ENCODE measurements at places on chromosomes 6 and 20.
A peak's percentile ranks its signal among the peaks of the same experiment; 100 is the strongest.

DNA sequence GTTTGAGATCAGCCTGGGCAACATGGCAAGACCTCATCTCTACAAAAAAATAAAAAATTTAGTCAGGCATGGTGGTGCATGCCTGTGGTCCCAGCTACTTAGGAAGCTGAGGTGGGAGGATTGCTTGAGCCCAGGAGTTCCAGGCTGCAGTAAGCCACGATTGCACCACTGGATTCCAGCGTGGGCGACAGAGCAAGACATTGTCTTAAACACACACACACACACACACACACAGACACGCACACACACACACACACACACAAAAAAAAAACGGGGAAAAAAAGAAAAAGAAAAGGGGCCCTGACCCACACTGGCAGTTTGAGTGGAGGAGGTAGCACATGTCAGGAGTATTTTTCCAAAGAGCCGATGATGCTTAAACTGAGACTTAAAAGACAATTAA, 122.2 kb downstream of the AFG1L start:
- no peaks in the 10 kb centered on the region for H3K4me1 ChIP-seq
- DNase-seq: no peak
- H3K36me3 ChIP-seq: no peaks in the 10 kb centered on the region
- no peak overlapping the region for H3K4me3 ChIP-seq
- no peak overlapping the region for H3K27ac ChIP-seq
- no peaks in the 10 kb centered on the region for H3K27me3 ChIP-seq

DNA sequence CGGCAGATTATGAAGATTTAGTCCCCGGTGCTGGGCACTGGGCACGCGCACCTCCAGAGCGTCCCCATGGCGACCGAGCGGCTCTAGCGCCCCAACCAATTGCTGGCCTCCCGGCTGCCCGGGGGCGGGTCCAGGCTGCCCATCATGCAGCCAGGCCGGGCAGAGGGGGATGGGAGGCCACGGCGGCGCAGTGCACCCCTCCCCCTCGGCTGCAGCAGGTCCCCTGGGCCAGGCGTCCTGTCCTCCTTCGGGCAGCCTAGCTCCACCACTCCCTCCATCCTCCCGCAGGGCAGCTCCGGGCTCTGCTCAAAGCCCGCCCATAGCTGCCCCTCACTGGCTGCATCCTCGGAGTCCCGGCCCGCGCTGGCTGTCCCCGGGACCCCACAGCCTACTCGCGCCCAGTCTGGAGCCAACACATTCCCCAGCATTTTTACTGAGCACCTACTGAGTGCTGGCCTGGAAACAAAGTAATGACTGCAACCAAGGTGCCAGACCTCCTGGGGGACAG, 99.4 kb downstream of the ASXL1 start:
- H3K4me1 ChIP-seq: peaks cover 13% of the 10 kb centered on the region
- H3K36me3 ChIP-seq: no peaks in the 10 kb centered on the region
- H3K27ac ChIP-seq: peak overlapping the region; percentile 45
- peak overlapping the region; percentile 42 for H3K4me3 ChIP-seq
- H3K27me3 ChIP-seq: no peaks in the 10 kb centered on the region

DNA sequence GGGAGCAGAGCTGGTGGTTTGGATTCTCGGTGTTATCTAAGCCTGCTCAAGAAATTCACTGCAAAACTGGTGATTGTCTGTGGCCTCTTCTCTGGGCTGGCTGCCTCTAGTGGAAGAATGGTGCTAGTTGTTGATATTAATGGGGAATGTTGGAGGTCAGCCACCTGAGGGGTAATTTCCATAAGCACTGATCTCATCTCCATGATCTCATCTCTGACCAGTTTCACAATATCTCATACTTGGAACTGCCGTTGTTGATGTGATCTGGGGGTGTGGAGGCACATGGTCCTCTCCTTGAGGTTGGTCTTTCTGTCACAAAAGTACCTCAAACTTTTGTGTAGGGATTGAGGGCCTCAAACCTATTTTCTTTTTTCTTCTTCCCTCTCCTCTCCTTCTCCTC, 102.6 kb downstream of the CD109 start:
- H3K27me3 ChIP-seq: no peaks in the 10 kb centered on the region
- DNase-seq: no peak
- no peaks in the 10 kb centered on the region for H3K4me1 ChIP-seq
- no peak overlapping the region for H3K4me3 ChIP-seq

DNA sequence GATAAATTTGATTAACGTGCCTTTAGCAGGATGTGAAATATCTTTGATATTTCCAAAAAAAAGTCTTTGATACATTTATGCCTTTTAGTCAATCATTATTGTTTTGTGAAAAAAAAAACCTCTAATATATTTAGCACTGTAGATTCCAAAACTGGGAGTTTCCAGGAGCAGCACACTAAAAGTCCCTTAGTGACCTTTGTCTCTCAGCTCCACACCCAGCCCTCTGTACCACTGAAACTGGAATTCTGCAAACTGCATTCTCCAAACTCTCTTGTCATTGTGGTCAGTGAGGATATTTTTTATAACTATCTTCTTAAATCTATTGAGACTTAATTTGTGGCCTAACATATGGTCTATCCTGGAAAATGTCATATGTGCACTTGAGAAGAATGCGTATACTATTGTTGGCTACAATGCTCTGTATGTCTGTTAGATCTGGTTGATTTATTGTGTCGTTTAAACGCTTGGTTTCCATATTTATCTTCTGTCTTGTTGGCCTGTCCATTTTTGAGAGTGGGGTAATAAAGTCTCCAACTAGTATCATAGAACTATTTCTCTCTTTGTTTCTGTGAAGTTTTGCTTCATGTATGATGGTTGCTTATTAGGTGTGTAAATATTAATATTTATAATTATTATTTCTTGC, 73.2 kb upstream of the CNKSR3 start:
- no peaks in the 10 kb centered on the region for H3K27me3 ChIP-seq
- H3K4me3 ChIP-seq: no peak overlapping the region
- no peak for DNase-seq
- no peaks in the 10 kb centered on the region for H3K4me1 ChIP-seq

GRCh38 chr20:60210779-60211617, 252.8 kb downstream of the CDH26 start:
- H3K27me3 ChIP-seq: peaks cover 5% of the 10 kb centered on the region
- no peak overlapping the region for H3K4me3 ChIP-seq
- H3K27ac ChIP-seq: no peak overlapping the region
- DNase-seq: peak; percentile 30
- no peaks in the 10 kb centered on the region for H3K36me3 ChIP-seq
- no peaks in the 10 kb centered on the region for H3K4me1 ChIP-seq

DNA sequence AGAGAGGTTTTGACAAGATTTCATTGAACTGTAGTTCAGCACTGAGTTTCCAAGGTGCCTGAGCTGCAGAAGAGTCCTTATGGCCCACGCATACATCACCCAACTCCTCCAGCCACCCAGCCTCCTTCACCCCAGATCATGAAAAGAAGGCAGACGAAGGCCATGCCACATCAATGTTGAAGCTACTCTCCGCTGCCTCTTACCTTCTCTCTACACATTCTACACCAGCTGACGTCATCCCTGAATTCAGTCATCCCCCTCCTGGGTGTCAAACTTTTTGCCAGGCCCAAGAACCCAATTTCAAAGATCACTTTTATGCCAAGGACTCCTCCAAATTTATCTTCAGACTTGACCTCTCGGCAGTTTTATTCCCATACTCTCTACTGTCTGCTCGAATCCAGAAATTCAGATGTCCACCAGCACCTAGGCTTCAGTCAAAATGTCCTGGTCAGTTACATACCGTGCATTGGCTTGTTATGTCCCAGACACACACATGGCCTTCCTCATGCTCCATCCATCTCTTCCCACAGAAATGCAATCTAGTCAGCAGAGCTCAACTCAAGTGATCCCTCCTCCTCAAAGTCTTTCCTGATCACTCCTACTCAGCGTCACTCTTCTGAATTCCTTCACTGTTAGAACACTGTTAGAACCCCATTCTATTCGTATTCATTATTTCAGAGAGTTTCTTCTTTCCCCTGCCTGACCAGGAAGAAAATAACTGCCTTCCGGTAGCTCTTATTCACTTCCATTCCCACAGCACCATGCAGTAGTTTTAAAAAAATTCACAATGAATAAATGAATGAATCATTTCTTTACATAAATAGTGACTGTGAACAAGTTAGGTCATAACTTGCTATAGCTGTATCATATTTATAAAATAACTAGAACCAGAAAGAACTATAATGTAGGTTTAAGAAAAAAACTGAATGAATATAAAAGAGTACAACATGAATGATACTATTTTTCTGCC, 11.5 kb downstream of the ATXN1 start:
- no peaks in the 10 kb centered on the region for H3K27me3 ChIP-seq
- no peak for DNase-seq
- no peak overlapping the region for H3K4me3 ChIP-seq
- peak overlapping the region; percentile 18 for H3K27ac ChIP-seq
- H3K36me3 ChIP-seq: peaks cover 6% of the 10 kb centered on the region
- peaks cover 78% of the 10 kb centered on the region for H3K4me1 ChIP-seq

- no peaks in the 10 kb centered on the region for H3K27me3 ChIP-seq
- DNase-seq: no peak
- no peaks in the 10 kb centered on the region for H3K4me1 ChIP-seq
- H3K27ac ChIP-seq: no peak overlapping the region
Measured at GRCh38 chr6:162408826-162409535, 318.6 kb downstream of the PRKN start.

DNA sequence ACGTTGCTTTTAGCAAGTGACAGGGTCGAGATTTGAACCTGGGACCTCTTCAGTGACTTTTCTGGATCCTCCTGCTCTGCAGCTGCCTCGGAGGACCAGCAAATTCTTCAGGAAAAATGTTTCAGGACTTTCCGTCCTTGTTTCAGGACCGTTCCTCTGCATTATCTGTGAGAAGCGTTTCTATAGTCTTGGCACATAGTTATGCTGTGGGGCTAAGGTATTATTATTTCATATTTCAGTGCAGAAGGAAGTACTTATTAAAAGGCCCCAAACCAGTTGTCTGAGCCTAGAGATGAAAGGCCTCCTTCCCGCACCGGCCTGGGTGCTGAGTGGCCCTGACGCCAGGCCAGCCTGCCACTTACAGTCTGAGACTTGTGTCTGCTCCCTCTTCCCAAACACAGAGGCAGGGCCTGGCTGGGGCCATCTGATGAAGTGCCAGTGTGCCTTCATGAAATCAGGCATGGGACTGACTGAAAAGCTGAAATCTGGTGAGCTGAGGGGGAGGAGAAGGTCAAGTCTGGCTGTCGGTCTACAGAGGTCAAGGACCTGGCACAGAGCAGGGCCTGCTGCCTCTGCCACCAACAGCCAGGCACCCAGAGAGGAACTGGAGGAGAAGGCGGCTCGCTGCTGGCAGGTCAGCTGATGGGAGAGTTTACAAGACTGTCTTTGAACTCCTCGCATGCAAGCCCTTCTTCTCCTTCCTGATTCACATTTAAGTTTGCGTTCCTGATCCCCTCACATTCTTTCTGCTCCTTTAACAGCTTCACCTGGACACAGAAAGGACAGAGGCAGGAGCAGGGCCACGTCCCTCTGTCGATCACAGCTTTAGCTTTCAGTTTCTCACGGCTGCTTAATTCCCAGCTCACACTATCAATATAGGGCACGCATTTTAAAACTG, 8.9 kb upstream of the QKI start:
- peak overlapping the region; percentile 54 for H3K4me3 ChIP-seq
- no peaks in the 10 kb centered on the region for H3K36me3 ChIP-seq
- DNase-seq: no peak
- peaks cover 14% of the 10 kb centered on the region for H3K4me1 ChIP-seq

- H3K27me3 ChIP-seq: no peaks in the 10 kb centered on the region
- H3K27ac ChIP-seq: no peak overlapping the region
- H3K4me3 ChIP-seq: no peak overlapping the region
- no peaks in the 10 kb centered on the region for H3K4me1 ChIP-seq
Measured at GRCh38 chr6:51398064-51398705, 579.5 kb downstream of the TFAP2B start.
